ENCODE measurements at places on chromosomes 1 and 21.

DNA sequence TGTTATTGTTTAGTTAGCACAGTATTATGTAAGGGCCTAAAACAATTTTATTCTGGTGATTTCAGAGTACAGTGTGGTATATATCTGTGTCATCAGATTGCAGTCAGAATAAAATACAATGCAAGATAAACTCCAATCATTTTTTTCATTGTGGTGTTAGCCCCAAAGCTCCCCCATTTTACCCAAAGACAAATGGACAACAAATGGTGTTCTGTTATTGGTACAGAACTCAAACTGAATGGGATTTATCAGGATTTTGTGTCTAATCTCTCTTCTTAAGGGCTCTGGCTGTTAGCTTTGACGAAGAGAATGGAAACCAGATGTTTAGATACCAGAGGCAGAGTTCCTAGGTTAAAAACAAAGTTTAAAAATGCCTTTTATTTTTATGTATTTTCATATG is 163.1 kb upstream of the USP25 start:
- no peak for DNase-seq

DNA sequence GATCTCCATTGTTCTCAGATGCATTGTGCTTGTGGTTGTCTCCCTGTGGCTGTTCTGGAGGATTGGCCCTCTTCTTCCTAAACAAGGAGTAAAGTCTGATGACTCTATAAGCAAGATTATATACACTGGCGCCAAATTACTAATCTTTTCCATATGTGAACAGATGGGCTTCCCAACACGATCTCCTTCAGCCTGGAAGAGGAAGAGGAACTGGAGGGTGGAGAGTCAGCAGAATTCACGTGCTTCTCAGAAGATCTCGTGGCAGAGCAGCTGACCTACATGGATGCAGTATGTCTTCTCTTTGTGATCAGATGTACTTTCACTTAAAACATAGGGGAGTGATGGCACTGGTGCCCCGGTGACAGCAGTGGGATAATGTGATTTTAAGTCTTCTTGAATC is 78.7 kb downstream of the RGL1 start:
- DNase-seq, result no peak

DNA sequence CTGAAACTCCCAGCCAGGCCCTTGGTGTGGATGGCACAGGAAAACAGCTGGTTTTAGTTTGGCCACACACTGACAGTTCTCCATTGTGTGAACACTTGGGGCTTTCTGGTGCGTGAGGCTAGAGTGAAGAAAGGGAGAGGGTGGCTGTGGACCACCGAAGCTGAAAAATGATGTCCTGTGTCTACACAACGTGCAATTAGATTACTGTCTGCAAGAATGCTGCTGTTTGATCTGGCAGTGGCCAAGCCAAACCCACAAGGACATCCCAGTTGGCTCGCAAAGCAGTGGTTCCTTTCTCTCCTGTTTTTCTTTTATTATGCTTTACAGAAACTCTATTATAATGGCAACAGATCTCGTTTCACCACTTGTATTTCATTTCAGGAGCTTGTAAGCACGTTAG is 58.9 kb downstream of the ERG start:
- DNase-seq, result no peak

- no peak for DNase-seq
Measured at GRCh38 chr1:214897581-214897980, 185.0 kb upstream of the KCNK2 start.

- DNase-seq, result peak; percentile 96
Measured at GRCh38 chr1:52056163-52056936, at the start of gene BTF3L4. TSS of gene BTF3L4 (plus strand) at chr1:52056295. CDS start at chr1:52059848, 3,553 bp downstream.

GRCh38 chr1:85862456-85862855 is 154.2 kb upstream of the ZNHIT6 start:
- DNase-seq, result peak; percentile 11

DNA sequence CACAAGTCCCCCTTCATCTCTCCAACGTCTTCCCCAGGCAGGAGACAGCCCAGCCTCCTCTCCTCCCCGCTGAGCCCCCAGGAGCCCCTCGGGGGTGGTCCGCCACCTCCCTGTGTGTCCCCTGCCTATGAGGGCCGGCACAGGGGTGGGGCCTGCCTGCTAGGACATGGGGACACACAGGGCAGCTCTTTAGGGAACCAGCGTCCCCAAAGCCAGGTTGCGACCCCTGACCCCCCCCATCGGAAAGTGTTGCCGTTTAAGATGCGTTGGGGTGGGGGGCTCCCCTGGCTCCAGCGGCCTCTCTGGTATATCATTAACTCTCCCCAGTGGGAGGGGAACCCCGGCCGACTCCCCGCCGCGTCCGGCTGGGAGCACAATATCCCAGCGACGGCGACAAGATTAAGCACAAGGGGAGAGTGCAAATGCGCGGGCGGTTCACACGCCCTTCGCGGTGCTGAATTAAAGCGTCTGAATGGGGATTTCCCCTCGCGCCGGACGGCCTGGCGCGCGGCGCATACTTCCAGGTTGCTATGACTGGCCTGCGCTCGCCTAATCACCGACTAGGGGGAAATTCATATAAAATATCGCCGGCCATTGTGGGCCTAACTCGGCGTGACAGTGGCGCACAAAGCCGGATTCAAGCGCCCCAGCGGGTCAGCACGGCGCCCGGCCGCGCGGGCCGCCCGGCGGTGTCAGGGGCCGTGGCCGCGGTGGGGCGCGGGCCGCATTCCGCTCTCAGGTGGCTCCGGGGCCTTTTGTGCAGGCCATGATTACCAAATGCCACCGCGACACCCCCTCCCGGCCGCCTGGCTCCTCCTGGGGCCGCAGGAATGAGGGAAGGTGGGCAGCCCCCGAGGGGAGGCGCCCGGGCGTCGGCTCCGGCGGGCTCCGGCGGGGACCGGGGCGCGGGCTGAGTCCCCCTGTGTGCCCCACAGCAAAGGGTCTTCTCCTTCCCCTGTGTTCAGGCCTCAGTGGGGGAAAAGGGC is 30.9 kb downstream of the WNT3A start:
- peak; percentile 62 for DNase-seq

DNA sequence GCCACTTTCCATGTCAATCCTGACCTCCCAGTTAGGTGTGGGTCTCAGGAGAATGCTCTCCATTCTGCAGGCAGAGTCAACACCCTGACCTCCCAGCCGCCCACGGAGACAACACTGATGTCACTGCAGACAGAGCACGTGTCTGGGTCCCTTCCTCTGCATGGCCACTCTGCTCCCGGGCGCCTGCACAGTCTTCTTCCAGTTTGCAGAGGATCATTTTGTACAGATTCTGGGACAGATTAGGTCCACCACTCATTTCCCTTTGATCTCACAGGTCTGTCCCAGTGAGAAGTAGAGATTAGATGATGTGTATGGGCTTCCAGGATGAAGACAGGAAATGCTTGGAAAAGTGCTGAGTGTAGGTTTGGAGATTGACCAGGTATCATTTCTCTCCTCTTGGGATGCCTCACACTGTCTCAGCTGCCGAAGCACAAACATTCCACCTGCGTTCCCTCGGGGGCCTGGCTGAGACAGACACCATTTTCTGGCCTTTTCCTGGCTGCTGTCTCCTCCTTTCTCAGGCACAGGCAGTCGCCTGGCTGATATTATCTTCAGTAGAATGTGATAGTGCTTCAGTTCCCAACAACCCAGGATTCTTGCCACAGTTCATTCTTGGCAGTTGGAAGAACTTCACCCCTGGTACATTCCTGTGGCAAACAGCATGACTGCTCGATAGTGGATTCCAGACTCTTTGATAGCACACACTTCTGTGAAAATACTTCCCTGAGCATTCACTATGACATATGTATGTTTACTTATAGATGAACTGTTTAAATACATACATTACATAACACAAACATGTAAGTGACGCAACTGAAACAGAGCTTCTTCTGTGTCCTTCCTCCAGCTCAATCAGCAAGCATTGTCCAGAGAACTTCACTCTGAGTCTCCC is 7.9 kb downstream of the MYBPHL start:
- DNase-seq, result no peak

DNA sequence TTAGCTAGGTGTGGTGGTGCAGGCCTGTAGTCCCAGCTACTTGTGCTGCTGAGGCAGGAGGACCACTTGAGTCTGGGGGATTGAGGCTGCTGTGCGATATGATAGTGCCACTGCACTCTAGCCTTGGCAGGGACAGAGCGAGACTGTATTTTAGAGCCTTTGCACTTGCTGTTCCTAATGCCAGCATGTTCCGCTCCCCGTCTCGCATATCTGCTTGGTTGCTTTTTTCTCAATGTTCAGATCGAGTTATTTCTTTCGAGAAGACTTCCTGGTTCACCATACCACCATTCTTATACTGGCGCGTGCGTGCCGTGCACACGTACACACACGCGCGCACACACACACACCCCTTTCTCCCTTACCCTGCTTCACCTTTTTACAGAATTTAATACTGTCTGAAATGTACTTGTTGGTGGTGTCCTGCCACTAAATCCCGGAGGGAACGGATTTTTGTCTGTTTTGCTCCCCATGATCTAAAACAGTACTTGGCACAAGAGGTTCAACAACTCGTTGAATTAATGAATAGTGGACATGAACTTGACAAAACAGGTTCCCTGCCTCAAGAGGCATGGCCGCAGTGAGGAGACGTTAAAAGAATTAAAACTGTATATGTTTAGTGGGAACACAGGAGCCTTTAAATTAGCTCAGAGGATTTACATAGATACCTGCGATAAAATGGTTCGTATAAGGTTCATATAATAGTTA is 1.1 kb upstream of the RPRD2 start:
- no peak for DNase-seq

GRCh38 chr1:247576514-247576913 is 11.6 kb upstream of the OR2G2 start:
- DNase-seq, result no peak

GRCh38 chr21:32020564-32020963 is 147.7 kb downstream of the HUNK start:
- no peak for DNase-seq

DNA sequence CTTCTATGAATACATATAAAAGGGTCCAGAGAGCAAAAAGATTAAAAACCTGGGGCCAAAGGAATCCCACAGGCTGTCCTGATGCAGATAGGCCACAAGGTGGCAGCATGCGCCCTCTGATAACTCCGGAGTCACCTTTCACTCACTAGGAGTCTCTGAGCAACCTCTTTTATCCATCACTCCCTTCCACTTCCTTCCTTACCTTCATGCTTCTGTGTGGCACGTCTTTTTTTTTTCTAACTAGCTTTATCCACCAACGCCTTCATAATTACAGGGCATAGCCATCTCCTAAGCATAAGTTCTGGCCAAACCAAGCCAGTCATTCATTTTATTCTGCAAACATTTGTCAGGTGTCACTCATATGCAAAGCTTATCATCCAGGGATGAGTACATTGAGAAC is 3.9 kb upstream of the PGLYRP4 start:
- peak; percentile 73 for DNase-seq

- DNase-seq, result no peak
Measured at GRCh38 chr1:29052941-29053340, 70.8 kb downstream of the TMEM200B start.

- no peak for DNase-seq
Measured at GRCh38 chr1:209736490-209737117, 19.2 kb upstream of the TRAF3IP3 start.

DNA sequence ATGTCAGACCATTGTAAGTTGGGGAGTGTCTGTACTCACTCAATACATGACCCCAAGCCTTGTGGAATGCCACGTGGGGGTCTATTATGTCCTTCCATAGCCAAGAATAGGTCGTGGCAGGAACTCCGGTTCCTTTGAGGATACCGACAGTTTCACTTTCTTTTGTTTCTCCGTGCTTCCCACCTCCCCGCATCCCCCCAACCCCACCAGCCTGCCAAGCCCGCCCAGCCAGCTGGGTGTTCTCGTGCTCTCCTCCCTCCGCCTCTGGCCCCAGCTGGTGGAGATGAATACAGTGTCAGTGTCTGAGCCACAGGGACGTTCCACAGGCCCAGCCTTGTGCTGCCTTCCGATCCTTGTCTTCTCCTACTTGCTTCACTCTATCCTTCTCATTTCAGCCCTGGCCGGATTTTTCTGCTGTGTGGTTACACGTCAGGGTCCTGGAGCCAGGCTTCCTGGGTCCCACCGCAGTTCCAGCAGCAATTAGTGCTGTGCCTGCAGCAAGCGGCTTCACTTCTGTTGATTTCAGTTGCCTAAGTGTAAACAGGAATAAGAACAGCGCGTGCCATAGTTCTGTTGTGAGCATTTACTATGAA is 4.1 kb upstream of the AGTRAP start:
- DNase-seq, result no peak

- no peak for DNase-seq
Measured at GRCh38 chr1:222749927-222750326, 12.9 kb downstream of the FAM177B start.

DNA sequence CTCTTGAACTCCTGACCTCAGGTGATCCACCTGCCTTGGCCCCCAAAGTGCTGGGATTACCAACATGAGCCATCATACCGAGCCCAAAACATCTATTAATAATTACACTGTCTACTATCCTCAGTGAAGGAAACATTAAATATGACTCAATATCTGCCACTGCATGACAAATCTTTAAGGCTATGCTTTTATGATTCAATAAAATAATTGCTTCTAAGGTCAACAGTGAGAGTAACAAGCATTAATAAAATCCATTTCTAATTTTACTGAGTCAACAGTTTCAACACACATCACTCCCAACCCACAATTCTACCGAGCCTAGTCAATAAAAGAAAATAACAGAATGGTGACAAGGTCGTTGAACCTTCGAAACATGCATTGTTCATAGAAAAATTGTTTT is 125.5 kb upstream of the CHRM3 start:
- DNase-seq, result no peak

GRCh38 chr1:39117899-39118450 is 86.5 kb upstream of the MACF1 start:
- DNase-seq, result no peak
